ENCODE measurements at places on chromosomes 16 and 17.

- no peak for DNase-seq
Measured at GRCh38 chr16:49437344-49437743, 63.7 kb downstream of the C16orf78 start.

- no peak for DNase-seq
Measured at GRCh38 chr17:57784226-57784895, 39.3 kb upstream of the CCDC182 start.

DNA sequence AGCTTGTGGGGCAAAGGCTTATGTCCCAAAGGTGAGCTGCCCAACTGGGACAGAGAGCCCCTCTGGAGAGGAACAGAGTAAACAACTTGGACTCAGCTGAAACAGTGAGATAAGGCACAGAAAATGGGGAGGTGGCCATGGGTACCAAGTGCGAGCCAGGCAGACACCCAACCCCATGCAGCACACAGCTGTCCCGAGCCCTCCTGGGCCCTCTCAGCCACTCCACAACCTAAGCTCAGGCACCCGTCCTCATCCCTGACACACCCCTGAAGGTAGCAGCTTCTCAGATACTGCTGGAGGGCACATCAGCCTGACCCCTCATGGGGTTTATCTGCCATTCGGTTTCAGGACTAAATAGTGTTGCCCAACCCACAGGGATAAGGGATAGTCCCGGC lies 4.8 kb upstream of the GFOD2 start:
- no peak for DNase-seq

GRCh38 chr16:27517664-27518063 lies 32.0 kb downstream of the GTF3C1 start:
- DNase-seq: no peak

- no peak for DNase-seq
Measured at GRCh38 chr17:39777534-39778365, 40.0 kb downstream of the GRB7 start.

- DNase-seq: peak; percentile 87
Measured at GRCh38 chr17:1039511-1040215, 42.7 kb downstream of the TIMM22 start.

DNA sequence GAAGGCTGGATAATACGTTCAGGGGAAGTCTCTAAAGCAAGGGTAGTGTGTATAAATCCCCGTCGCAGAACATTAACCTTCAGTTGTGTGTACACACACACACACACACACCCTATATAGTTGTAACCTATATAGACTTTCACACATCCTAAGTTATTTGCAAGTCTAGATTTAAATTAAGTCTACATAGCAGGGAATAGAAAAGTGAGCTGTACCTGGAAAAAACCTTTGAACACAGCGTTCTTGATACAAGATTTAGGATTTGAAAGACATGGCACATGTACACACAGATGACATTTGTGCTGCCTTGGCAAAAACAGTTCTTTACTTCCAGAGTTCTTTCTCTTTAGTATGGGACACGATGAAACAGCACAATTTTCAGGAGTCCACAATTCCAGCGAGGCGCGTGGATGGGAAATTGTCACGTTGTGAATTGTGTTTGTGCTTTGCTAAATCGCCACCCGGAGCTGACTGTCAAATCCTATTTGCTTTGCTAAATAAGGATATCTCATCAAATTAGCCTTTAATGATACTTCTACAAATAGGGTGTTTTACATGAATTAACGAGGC lies 233.9 kb downstream of the MRTFB start:
- no peak for DNase-seq

DNA sequence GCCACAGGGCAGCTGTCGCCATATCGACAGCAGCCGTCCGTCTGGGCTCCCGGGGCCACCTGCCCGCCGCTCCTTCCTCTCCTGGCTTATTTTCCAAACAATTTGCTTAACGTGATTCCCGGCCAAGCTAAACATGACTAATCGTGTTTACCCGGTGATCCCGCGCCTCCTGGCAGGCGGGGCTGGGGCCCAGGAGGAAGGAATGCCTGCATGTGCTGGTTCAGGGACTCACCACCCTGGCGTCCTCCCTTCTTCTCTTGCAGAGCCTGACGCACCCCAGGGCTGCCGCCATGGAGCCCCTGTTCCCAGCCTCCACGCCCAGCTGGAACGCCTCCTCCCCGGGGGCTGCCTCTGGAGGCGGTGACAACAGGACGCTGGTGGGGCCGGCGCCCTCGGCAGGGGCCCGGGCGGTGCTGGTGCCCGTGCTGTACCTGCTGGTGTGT lies 6.1 kb downstream of the SSTR5 start:
- DNase-seq: no peak

GRCh38 chr17:51046514-51047384 lies 73.9 kb downstream of the SPAG9 start:
- peak; percentile 87 for DNase-seq
